T-helper 2 cell (primary cell): ENCODE measurements at places on chromosomes 7 and 10.
A peak's percentile ranks its signal among the peaks of the same experiment; 100 is the strongest.

- DNase-seq, result no peak
Observed at GRCh38 chr7:154380771-154381170, 328.6 kb downstream of the DPP6 start.

DNA sequence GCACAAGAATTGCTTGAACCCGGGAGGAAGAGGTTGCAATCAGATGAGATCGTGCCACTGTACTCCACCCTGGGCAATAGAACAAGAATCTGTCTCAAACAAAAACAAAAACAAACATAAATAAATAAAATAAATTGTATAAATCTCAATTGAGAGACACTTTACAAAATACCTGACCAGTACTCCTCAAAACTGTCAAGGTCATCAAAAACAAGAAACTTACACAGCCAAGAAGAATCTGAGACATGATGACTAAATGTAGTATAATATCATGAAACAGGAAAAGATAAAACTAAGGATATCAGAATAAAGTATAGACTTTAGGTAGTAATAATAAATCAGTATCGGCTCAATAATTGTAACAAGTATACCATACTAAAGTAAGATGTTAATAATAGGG lies 26.9 kb upstream of the SEPTIN7 start:
- no peak for DNase-seq

- no peak for DNase-seq
Observed at GRCh38 chr7:108368466-108368865, 87.8 kb downstream of the NRCAM start.

GRCh38 chr7:107172276-107173032 lies 3.7 kb downstream of the HBP1 start:
- no peak for DNase-seq

DNA sequence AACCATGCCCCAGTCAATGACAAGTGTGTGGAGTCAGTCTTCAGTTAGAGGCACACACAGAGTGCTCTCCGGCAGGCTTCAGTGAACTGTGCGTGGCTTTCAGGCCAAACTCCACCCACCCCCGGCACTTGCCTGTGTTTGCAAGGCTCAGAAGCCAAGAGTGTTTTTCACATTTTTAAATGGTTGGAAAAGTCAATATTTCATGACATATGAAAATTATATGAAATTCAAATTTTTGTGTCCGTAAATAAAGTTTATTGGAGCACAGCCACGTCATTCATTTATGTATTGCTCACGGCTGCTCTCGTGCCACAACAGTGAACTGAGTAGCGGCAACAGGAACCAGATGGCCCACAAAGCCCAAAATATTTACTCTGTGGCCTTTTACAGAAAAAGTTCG lies 104.7 kb downstream of the SFMBT2 start:
- no peak for DNase-seq

DNA sequence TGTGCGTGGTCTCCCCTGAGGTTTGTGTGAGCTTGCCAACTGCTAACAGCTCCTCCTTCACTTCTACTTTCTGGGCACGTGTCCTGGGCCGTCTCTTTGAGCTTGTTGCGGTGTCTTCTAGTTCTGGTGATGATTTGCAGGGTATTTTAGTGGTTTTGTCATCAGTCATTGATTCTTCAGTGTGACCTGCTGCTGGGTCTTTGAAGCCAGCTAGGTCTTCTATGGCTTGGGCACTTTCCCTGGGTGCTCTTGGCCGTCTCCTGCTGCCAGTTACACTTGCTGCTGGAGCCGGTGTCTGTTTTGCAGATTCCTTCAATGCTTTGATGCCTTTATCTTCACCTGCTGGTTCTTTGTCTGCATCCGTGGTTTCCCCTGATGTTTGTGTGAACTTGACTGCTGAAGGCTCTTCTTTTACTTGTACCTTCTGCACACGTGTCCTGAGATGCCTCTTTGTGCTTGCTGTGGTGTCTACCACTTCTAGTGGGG lies 23.0 kb downstream of the MKI67 start:
- no peak for DNase-seq

DNA sequence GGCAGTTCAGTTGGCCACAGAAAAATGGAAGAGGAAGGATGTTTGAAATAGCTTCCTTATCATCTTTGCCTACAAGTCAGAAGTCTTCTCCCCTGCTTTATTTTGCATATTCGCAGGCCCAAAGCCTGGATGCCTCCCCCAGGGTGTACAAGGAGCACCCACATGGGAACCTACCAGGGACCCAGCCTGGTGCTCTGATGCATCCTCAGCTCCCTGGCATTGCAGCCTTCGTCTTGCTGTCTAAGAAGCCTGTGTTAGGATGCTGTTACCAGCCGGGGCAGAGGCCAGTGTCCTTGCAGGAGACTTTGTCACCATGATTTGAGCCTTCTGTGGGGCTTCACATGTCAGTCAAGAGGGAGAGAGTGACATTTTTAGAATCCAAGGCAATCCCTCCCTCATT lies 27.0 kb upstream of the GPR26 start:
- no peak for DNase-seq

- DNase-seq, result no peak
Observed at GRCh38 chr7:151905353-151905752, 28.4 kb upstream of the PRKAG2 start.

GRCh38 chr7:7884855-7885254 lies 83.7 kb upstream of the GLCCI1 start:
- no peak for DNase-seq

- DNase-seq, result no peak
Observed at GRCh38 chr7:20980668-20981264, 194.1 kb upstream of the SP8 start.

GRCh38 chr10:35195361-35196306 lies 69.0 kb downstream of the CREM start:
- peak; percentile 98 for DNase-seq

- peak; percentile 13 for DNase-seq
Observed at GRCh38 chr7:46153951-46154787, 233.1 kb upstream of the IGFBP3 start.

DNA sequence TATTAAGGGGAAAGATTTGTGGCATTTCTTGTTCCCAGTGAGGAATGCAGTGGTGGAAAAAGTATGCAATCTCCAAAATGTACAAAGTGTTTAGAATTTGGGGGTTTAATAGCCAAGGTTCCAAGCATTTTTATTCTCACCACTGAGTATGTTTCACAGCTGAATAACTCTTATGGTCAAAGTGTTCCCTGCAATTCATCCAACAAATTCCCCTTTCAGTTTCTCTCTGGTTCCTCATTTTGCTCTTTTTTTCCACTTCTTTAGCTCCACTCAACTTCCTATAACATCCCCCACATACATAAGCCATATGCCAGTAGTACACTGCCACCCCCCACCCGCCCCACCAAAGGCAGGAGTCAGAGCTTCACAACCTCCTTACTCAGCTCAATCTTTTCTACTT lies 4.6 kb downstream of the HECW1 start:
- DNase-seq, result no peak

DNA sequence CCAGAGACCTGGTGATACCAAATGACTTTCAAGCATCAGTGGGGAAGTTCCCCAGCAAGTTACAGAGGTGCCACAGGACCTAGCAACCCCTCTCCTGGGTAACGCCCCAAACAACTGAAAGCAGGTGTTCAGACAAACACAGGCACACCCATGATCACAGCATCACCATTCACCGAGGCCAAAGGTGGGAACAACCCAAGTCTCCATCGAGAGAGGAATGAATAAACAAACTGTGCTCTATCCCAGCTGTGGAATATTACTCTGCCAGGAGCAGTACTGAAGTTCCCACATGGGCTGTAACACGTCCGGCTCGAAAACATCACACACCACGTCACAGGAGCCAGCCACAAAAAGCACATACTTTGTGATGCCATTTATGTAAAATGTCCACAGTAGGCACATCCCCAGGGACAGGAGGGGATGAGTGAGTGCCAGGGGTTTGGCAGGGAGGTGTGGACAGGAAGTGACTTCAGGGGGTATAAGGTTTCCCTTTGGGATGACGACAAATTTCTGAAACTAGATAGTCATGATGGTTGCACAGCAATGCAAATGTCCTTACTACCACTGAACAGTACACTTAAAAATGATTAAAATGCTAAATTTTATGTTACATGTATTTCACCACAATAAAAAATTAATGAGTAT lies 222.8 kb downstream of the TNS3 start:
- no peak for DNase-seq

- no peak for DNase-seq
Observed at GRCh38 chr10:44020322-44021111, 364.4 kb downstream of the CXCL12 start.

DNA sequence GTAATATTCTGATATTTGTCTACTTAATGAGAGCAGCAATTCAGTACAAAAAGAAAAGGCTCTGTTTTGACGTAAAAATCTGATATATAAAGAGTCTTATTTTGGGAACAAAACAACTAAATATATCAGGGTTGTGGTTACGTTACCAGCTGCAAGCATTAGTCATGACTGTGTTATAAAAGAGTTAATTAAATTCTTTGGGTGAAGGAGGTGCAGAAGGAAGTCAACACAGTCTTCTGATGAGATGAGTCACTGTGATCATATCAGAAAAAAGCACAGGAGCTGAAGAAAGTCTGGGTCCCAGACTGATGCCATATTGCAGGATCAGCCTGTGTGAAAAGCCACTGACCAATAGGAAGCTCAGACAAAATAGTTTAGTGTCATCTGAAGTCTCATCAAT lies 234.3 kb upstream of the TEX47 start:
- no peak for DNase-seq

DNA sequence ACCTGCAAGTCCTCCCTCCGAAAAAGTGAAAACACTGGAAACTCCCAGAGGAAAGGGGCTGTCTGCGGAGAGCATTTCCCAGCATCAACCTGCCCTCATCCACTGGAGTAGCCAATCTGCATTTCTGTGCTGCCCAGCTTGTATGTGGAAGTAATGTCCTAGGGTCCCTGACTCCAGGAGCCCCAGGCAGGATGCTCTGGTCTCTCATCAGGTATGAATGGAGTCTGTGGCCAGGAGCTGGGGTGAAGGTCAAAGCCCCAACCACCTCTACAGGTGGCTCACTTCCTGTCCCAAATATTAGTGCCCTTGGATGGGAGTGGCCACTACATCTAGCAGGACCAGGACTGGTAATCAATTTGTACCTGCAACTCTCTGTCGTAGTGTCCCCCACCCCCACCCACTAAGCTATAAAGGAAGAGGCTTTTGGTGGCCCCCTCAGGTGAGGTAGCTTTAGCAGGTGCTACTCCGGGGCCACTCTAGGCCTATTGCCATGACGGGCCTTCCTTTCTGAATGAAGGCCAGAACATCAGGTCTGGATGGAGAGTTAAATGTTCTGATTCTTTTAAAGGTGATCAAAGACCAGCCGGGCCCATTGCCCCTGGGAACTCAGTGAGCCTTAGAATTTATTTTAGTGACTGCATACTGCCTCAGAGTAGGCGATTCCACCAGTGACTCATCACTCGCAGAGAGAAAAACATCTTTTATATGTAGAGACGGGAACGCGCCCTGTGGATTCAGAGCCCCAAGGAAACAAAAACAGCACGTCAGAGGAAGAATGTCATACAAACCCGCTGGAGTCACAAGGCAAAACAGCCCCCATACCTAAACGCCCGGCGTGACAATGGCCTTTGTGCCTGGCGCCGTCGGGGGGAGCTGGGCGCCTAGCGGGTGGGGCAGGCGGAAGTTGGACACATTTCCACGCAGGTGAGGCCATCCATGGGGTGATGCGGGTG lies 13.0 kb downstream of the EN2 start:
- no peak for DNase-seq

- peak; percentile 76 for DNase-seq
Observed at GRCh38 chr7:93147363-93147762, 822 bp downstream of the SAMD9L start.
